ENCODE measurements at places on chromosomes 7 and 10.

DNA sequence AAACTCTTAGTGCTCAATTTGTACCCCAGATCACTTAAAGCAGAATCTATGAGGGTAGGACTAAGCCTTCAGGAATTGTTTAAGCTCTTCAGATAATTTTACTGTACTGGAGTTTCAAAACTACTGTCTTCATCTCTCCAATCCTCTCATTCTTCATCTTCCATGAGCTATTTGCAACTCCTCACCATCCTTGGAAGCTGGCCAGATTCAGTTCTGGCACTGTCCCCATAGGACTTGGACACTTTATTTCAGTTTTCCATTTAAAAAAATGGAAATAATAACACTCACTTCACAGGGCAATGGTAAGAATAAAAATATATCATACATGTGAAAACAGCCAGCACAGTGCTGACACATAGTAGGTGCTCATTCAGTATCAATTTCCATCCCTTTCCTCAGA lies 74.6 kb downstream of the PPP1R17 start:
- no peak for DNase-seq

- DNase-seq, result no peak
Measured at GRCh38 chr10:60123172-60123571, 216.8 kb upstream of the CCDC6 start.

DNA sequence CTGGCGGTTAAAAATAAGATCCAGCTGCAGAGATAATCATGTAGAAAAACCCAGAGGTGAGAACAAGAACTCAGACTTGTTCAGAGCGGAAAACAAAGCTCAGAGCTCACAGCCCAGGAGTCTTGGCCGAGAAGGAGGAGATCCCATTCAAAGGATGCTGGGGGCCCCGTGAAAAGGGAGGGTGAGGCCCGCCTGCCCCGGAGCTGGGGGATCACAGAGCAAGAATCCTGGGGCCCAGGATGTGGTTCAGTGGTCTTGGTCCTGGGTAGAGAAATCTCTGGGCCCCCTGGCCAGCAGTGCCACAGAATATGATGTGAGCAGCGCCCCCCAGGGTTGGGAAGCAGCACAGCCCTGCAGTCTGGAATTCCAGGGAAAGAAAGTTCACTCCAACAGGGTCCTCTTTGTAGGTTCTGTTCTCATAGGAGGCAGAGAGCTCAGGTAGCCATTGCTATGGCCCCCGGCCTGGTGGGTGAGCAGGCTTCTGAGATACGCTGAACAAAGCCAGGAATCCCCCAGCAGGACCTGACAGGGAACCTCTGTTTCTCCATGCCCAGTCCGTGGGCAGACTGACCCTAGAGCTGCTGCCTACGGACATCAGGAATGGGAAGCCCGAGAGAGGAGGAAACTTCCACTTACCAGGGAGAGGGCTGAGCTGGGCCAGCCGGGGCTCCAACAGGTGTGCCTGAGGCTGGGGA lies 77.7 kb upstream of the GNA12 start:
- peak; percentile 43 for DNase-seq

DNA sequence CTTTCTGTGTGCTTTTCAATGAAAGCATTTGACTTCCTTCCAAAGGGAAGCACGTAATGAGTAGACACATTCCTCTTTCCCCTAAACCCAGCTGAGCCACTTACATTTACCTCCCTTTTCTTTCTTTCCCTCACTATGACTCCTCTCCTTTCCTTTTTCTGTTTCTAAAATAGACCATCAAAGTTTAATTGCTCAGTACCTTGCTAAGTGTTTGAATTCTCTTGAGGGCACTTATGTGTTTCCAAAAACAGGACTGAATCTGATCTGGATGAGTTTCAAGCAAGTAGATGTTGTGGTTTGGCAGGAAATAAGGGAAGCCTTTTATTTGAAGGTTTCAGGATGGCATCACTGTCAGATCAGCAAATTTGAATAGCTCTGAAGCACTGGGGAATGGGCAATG lies 396.2 kb downstream of the REEP3 start:
- no peak for DNase-seq

- no peak for DNase-seq
Measured at GRCh38 chr7:86320341-86320740, 323.4 kb upstream of the GRM3 start.

- DNase-seq, result no peak
Measured at GRCh38 chr10:96255549-96256333, 15.6 kb downstream of the BLNK start.
